Cortex of kidney (tissue), 1 donor: ENCODE measurements at places on chromosomes 4 and X.

GRCh38 chr4:8709729-8710360 lies 117.3 kb downstream of the CPZ start:
- no peak for DNase-seq

DNA sequence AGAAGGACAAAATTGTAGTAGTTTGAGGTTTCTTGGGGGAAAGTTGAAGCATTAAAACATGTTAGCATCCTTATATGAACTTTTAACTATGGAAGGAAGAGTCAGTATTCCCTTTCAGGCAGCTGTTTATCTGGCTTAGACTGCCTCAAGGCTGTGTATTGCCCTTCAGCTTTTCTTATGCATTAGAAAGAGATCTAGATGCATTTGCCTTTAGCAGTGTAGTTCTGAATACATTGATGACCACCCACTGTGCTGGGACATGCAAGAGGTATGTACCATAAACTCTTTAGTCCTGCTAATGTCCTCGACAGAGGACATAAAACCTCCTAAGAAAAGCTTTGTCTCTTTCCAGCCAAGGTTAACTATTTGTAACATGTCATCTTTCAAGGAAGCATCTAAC lies 2.9 kb downstream of the FAM200B start:
- no peak for DNase-seq

DNA sequence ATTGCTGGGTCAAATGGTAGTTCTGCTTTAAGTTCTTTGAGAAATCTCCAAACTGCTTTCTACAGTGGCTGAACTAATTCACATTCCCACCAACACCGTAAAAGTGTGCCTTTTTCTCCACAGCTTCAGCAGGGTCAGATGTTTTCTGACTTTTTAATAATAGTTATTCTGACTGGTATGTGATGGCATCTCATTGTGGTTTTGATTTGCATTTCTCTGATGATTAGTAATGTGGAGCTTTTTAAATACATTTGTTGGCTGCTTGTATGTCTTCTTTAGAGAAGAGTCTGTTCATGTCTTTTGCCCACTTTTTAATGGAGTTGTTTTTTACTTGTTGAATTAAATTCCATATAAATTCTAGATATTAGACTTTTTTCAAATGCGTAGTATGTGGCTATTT lies 257.5 kb upstream of the ANKRD50 start:
- DNase-seq, result no peak

GRCh38 chr4:143026459-143027170 lies 158.1 kb upstream of the USP38 start:
- DNase-seq, result no peak

DNA sequence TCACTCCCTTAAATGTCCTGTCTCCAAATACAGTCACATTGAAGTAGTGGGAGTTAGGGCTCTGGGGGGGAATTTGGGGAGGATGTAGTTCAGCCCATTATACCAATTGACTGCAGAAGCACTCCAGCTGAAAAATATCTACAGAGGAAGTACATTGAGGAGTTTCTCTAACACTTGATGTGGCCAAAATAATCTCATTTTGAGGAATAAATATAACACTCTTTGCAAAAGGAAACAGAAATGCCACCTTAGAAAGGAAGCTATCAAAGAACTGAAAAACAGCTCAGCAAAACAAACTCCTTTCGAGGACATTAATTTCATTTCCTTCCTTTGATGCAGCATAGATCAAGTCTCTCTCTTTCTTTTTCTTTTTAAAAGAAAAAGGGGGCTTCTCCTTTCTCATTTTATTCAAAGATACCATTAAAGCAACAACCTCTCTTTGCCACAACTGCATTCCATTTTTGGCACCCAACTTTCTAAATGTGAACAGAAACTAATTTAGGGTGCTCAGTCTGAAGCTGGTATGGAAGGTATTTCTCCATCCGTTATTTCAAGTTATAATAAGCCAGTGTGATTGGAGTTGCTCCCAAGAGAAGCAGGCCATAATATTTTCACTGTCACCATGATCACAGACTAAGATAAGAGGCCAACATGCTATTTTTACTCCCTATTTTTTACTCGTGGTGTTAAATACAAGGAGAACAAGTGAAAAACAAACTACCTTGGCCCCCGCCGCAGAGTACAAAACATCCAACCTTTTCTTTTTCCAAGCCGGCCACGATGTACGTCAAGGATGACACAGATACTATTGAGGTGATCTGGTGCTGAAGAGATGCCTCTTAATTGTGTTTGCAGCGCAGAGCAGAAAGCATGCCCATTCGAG lies 230.4 kb upstream of the GATB start:
- DNase-seq, result no peak

- no peak for DNase-seq
Observed at GRCh38 chr4:103928370-103928769, 208.6 kb upstream of the TACR3 start.

GRCh38 chr4:4914965-4915845 lies 55.7 kb downstream of the MSX1 start:
- DNase-seq, result no peak

DNA sequence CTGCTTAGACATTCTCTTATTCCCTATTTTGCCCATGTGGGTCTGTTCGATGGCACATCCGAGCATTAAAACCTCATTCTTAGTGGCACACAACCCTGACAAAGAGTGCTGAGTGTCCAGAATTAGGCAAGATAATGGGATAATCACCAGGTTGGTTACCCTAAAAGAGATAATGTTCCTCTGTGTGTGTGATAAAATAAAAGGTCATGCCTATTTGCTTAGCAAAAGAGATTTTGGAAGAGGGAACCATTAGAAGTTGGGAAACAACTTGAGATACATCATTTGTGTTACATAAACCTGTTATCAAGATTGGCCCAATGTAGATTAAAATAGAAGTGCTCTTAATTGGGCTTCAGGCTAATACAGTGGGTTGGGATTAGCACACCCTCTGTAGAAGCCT lies 182.7 kb downstream of the NWD2 start:
- DNase-seq, result no peak

GRCh38 chr4:21952549-21952948 lies 4.0 kb upstream of the KCNIP4 start:
- DNase-seq, result no peak

GRCh38 chr4:3685081-3685645 lies 81.0 kb upstream of the ADRA2C start:
- no peak for DNase-seq

DNA sequence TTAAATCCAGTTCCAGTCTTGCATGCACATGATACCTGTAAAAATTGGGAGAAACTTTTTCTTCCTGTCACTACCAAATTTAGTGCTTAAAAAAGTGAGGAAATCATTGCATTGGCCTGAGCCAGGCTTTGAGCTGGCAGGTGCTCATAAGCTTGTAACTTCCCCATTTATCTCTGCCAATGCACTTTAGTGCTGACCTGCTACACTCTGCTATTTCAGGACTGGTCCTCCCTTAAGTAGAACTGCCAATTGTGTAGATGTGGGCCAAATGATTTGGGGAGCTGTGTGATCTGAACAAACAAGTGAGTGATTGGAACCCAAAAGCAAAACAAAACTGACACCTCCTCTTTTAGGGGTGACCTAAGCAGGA lies 51.8 kb downstream of the ZNF827 start:
- DNase-seq, result no peak

- DNase-seq, result no peak
Observed at GRCh38 chr4:140346136-140346535, 27.3 kb upstream of the SCOC start.

- DNase-seq, result no peak
Observed at GRCh38 chrX:154353172-154353843, 21.1 kb downstream of the FLNA start.

- DNase-seq, result no peak
Observed at GRCh38 chr4:57037982-57038604, 59.4 kb downstream of the POLR2B start.

GRCh38 chr4:53697016-53697685 lies 105.9 kb upstream of the LNX1 start:
- no peak for DNase-seq

GRCh38 chr4:33150525-33150910 lies 2430.3 kb downstream of the PCDH7 start:
- no peak for DNase-seq

GRCh38 chrX:26581091-26581490 lies 365.1 kb downstream of the MAGEB5 start:
- DNase-seq, result no peak

- DNase-seq, result no peak
Observed at GRCh38 chr4:17616283-17616682, 1.8 kb downstream of the MED28 start.

- no peak for DNase-seq
Observed at GRCh38 chr4:26204911-26205370, 115.9 kb upstream of the RBPJ start.

GRCh38 chrX:109672239-109672638 lies 47.3 kb upstream of the KCNE5 start:
- DNase-seq, result no peak

- DNase-seq, result no peak
Observed at GRCh38 chr4:139017861-139018260, 2.3 kb downstream of the NOCT start.

DNA sequence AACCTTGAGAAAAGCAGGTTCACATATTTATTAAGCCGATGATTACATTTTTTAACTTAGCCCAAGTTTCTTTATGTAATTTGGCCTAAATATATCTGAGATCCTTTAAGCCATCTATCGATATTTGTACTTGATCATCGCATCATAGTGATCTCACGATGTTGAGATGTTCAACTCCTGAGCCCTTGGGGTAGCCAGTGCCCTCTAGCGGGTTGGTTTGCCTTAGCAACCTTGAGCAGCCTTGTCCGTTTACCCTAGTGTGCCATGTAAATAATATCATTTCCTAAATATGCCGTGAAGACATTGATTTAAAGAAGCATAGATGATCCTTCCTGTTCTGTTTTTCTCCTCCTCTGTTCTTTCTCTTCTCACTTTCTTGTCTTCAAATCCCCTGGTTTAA lies 432.2 kb downstream of the RPA4 start:
- DNase-seq, result no peak

DNA sequence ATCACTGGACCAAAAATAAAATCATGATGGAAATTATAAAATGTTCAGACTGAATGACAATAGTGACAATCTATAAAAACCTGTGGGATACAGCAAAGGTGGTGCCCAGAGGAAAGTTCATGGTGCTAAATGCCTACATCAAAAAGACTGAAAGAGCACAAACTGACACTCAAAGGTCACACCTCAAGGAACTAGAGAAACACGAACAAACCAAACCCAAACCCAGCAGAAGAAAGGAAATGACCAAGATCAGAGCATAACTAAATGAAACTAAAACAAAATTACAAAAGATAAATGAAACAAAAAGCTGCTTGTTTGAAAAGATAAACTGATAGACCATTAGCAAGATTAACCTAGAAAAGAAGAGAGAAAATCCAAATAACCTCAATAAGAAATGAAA lies 78.7 kb downstream of the ANAPC10 start:
- no peak for DNase-seq

- no peak for DNase-seq
Observed at GRCh38 chrX:140572724-140573123, 67.9 kb upstream of the SOX3 start.

- no peak for DNase-seq
Observed at GRCh38 chr4:149983401-149983800, 94.8 kb upstream of the DCLK2 start.

GRCh38 chr4:87235020-87235671 lies 14.7 kb upstream of the KLHL8 start:
- DNase-seq, result no peak

- no peak for DNase-seq
Observed at GRCh38 chrX:50780144-50780543, 33.9 kb downstream of the SHROOM4 start.

DNA sequence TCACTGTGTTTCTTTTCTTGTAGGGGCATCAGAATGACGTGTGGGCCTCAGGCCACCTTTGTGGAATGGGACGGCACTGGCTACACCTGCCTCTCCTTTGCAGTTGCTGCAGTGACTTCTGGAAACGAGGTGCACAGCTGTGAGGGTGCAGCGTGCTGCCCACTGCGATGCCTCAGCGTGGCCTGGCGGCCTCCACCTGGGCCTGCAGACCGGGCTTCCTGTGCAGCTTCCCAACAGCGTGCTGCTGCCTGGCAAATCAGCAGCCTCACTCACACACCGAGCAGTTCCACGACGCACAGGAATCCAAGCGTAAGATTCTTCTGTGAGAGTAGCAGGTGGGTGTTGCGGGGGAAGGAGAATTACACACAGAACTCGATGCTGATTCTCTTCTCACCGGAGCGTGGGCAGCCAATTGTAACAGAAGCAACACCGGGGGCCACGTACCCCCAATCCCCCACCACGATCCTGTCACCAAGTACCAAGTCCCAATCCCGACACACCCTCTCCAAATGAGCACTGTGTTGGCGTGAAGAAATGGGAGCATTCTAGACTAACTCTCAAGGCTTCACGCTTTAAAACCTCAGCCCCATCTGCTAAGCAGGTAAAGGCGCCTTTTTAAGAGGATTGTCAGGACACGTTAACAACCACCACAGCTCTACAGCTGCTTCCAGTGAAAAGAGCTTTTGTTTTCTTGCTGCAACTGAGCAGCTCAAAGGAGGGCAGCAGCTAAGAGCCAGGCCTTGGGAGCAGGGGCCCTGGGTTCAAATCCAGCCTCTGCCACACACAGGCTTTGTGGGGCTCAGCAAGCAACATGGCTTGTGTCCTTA lies 16.9 kb downstream of the WDR1 start:
- DNase-seq, result no peak

DNA sequence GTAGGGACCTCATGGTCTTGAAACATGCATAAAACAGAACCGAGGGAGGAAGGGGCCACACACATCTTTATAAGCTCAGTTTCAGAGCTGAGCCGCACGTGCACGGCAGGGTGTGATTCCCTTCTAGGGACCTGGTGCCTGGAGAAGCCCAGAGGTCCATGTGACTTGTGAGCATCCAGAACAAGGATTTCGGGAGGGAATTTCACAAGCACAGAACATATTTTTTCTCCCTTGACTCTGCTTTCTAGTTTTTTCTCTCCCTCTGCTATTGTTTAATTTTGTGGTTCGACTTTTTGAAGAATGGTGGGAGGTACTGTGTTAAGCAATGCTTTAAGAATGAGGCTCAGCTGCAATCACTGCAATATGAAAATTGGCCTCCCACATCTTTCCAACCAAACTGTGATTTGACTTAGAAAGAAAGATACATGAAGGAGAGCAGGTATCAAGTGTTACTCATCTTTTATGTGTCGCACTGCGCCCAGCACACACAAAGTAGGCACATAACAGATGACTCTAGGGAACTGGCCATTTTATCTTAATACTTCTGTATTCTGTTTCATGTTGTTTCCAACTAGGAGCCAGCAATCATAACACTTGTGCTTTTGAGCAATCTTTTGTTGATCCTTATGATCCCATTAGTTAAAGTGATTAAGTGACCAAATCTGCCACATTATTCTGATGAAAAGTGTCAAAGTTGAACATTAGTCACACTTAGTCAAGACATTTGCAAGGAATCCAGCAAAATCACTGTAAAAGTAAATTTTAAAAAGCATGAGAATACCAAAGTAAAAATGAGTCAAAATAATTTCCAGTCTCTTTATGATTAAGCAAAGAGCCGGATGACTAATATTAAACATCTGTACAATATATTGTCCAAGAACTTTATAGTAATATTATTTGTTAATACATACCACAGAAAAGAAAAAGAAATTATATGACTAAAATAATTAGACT lies 86.4 kb downstream of the SHISA3 start:
- no peak for DNase-seq

DNA sequence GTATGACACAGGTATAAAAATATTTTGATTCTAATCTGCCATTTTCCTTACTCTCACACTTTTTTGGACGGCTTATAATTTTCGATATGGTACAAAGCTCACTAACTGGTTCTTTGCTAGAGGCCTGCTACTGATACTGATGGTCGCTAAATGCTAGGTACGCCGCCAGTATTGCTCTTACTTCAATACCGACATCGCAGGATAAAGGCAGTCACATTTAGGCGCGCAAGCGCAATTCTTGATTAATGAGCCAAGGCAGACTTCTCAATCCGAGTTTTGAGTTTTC lies 557 bp upstream of the USP38 start:
- no peak for DNase-seq

GRCh38 chr4:80948995-80949394 lies 81.5 kb upstream of the BMP3 start:
- no peak for DNase-seq
